ENCODE measurements at places on chromosomes 4 and X.

GRCh38 chr4:1011666-1012033, 224 bp downstream of the FGFRL1 start:
- no peak for DNase-seq

DNA sequence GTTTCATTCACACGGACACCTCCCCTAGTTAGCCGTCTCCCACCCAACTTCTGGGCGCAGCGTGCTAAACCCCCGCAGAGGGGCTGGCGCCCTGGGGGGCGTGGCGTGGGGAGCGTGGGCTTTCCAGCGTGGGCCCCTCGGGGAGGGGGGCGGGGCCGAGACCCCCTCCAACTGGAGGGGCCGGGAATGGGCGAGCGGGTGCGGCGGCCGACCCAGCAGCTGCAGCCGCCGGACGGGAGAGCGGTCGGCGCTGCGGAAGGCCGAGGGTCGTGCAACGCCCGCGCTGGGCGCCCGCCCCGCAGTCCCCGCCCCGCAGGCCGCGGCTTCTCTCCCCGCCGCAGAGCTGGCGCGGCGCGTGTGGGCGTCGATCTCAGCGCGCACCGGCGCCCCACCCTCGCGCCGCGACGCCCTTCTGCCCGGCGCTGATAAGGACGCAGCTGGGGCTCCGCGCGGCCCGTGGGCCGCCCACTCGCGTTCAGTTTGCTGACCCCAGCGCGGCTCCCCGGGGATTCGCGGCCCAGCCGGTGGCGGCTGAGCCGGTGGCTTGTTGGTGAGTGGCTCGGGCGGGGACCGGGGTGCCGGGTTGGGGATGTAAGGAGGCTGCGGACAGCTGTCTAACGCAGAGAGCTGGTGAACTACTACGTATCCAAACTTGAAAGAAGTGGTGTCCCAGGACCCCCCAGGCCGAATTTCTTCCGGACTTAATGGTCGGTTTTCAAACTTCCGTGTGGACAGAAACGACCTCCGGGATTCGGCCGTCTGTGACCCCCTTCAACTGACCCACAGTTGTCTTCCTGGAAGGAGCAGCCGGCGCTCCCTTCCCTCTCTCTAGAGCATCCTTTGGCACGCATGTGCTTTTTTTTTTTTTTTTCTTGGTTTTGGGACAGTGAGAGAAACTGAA, 1.5 kb downstream of the FHDC1 start:
- DNase-seq = peak; percentile 7

DNA sequence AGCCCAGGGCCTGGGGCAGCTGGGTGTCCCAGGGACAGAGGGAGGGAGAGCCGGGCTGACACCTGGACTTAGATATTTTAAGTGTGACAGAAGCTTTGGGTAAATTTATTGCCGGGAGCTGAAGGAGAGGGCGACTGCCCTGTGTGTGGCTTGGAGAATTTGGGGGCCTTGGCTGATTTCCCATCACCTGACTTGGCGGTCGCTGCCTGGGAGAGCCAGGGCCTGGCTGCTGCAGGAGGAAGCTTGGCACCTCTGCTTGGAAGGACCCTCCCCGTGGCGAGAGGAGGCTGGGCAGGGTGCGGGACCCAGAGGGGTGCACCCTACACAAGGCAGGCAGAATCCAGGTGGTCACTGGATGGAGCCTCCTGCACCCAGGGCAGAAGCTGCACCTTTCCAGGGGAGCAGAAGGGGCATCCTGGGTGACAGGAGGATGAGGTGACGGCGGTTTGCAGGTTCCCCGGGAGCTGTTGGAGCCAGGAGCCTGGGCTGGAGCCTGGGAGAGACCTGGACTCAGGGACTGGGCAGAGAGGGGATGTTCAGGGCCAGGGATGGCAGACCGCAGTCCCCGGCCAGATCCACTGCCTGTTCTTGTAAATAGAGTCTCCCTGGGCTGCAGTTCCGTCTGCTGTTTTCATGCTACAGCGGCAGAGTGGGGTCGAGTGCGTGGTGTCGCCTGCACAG, 72.0 kb downstream of the RGS12 start:
- no peak for DNase-seq

DNA sequence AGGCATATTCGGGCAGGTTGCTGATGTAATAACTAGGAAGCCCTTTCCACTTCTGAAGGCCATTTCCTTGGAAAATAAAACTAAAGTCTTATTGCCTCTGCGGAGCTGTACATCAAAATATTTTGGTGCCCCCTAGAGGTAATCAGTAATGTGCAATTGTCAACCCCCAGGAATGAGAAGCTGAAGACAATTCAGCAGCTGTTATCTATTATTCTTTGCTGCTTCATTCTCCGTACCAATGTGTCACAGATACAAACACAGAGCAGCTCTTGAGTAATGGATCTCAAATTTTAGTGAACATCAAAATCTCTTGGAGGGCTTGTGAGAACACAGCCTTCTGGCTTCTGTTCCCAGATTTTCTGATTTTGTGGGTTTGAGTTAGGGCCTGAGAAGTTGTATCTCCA, 3.5 kb upstream of the SLIT2 start:
- peak; percentile 68 for DNase-seq

GRCh38 chr4:159495515-159496236, 392.8 kb downstream of the RAPGEF2 start:
- peak; percentile 24 for DNase-seq

GRCh38 chr4:24471486-24472160, 112.7 kb downstream of the DHX15 start:
- DNase-seq = no peak

DNA sequence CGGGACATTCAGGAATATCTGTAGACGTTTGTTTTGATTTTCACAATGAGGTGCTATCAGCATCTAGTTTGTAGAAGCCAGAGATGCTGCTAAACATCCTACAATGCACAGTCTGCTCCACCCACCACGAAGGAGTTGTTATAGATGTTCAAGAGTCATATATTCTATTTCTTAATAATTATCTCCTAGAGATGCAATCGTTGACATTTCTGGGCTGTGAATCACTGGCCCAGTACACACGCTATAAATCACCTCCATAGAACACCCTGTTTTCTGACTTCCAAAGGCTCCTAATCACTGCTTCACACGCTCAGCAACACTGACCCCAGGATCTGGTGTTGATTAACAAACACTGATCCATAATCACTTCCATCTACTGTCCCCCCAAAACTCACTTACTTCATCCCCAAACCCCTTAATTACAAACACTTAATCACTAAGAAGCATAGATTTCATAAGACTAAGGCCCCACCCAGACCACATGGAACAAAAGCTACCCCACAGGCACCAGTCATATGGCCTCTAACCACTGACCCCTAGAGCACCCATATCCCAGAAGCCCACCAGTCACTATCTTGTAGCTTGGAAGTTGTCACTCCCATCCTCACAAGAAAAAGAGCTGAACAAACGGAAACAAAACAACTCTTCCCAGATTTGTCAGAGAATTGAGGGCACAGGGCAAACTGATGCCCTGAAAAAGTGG, 31.7 kb upstream of the ZNF41 start:
- DNase-seq = peak; percentile 69

DNA sequence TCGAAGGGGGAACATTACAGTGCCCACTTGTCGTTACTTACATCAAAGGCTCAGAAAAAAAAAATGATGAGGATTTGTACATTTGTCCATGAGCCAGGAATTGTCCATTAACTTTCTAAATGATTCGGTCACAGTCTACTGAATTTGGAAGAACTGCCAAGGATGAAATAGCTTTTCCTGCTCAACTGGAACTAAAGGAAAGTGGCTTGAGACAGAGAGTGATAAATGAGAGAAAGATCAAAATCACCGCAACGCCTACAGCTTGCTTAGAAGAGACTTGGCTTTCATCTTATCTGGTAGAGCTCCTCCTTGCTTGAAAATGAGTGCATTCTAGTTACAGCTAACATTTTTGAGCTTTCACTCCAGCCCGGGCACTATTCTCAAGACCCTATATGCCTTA, 55.5 kb upstream of the ADGRG2 start:
- no peak for DNase-seq

- DNase-seq = no peak
Measured at GRCh38 chr4:77169481-77169880, 12.5 kb downstream of the CCNG2 start.

DNA sequence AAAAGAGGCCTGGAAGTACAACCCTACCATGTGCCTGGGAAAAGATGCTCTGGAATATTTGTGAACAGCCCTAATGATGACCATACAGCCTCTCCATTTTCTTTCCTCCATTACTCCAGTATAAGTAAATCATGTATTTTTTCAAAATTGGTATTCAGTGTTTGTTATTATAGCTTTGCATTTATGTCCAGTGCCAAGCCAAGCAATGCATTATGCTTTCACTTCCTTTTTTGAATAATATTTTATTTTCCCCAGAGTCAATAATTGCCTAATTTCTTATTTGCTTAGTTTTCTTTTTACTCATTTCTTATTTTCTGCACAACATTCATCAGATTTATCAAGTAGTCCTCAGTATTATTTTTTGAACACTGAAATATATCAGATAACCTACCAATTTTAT, 49.3 kb upstream of the EOLA2 start:
- no peak for DNase-seq

GRCh38 chrX:107207089-107207488, 678 bp downstream of the DNAAF6 start:
- DNase-seq = no peak

- no peak for DNase-seq
Measured at GRCh38 chrX:116749943-116750342, 287.2 kb upstream of the CT83 start.

- DNase-seq = no peak
Measured at GRCh38 chr4:78213218-78213617, 156.1 kb downstream of the FRAS1 start.

DNA sequence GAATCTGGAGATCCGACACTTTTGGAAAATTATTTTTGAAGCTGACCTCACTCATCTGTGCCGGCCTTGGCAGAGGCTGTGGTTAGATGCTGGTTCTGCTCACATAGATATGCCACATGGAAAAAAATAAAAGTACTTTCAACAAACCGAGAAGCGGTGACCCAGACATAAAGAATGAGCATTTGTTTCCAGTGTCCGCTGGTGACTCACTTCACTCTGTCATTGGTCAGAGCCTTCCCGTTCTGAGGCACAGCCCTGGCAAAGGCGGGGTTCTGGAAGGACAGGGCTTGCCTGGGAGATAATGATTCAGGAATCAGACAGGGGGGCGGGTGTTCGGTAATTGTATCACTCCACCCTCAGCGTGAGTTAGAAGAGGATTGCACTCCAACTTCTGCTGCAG, 172.4 kb upstream of the MXRA5 start:
- peak; percentile 96 for DNase-seq

- DNase-seq = no peak
Measured at GRCh38 chr4:101103381-101104142, 243.8 kb downstream of the PPP3CA start.

- no peak for DNase-seq
Measured at GRCh38 chrX:35499071-35499862, 298.9 kb upstream of the MAGEB16 start.

GRCh38 chr4:48102303-48102702, 31.7 kb downstream of the TXK start:
- DNase-seq = no peak

- no peak for DNase-seq
Measured at GRCh38 chr4:25860586-25861279, 2.1 kb downstream of the SEL1L3 start.

DNA sequence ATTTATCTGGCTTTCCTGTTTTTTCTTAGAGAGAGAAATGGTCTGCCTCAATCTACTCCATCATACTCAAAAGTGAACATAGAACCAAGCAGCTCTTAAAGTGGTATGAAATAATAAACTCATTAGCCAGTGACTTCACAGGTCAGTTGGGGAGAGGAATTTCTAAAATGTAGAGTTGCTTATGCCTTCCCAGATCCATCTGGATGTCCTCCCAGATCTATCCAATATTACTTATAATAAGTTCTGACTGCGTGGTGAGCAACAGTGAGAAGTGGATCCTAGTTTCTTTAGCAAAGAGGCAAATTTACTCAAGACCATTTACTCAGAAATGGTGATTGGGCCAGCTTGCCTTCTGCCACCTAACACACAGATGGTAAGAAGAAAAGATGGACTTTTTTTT, 748.0 kb downstream of the PCDH18 start:
- no peak for DNase-seq

DNA sequence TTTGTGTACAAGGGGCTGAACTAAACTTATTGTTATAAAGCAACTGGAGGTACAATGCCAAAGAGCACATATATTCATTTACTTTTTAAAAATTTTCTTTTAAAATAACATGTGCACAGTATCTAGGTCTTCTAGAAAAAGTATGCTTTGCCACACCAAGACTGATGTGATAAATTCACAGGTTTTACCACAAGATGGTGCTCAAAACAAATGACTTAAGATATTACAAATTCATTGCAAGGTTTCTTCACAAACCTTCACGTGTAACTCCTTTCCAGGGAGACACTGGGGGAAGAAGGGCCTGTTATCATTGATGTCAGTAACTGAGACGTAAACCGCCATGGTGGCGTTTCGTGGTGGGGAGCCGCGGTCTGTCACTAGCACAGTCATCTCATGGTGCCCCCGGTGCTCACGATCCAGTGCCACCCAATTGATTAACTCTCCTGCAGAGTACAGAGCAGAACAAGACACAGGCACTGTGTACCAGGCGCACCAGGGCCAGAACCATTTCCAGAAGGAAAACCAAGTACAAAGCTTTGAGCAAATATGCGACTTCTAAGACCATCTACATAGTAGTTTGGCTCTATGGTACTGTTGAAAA, 162.2 kb downstream of the DCHS2 start:
- DNase-seq = peak; percentile 30

GRCh38 chrX:37378830-37379229, 29.7 kb downstream of the PRRG1 start:
- DNase-seq = no peak
